NB4 (cell line): ENCODE measurements at places on chromosomes 7 and 10.

GRCh38 chr10:89364531-89364930 lies 13.3 kb upstream of the IFIT1B start:
- no peak for DNase-seq

- DNase-seq = no peak
Observed at GRCh38 chr7:50342616-50343114, 38.1 kb downstream of the IKZF1 start.

GRCh38 chr7:153567426-153567825 lies 484.8 kb upstream of the DPP6 start:
- no peak for DNase-seq

- no peak for DNase-seq
Observed at GRCh38 chr7:135970045-135970444, 7.1 kb downstream of the MTPN start.

DNA sequence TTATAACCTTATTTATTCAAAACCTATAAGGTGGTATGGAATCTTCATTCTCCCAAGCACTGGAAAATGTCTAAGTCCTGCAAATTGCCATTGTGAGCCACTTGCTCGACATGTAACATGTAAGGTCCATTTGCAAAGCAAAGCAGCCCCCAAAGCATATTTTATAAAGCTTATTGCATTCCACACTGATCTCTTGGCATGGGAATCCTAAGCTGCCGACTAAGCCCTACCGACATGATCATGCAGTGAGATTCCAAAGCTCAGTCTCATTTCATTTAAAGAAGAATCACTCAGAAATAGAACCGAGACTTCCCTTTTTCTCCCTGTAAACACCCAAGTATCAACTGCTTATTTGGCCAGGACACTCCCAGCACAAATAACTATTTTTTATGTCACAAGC lies 333.4 kb upstream of the MYO3A start:
- no peak for DNase-seq

GRCh38 chr7:36032361-36032818 lies 120.7 kb upstream of the EEPD1 start:
- DNase-seq = no peak

DNA sequence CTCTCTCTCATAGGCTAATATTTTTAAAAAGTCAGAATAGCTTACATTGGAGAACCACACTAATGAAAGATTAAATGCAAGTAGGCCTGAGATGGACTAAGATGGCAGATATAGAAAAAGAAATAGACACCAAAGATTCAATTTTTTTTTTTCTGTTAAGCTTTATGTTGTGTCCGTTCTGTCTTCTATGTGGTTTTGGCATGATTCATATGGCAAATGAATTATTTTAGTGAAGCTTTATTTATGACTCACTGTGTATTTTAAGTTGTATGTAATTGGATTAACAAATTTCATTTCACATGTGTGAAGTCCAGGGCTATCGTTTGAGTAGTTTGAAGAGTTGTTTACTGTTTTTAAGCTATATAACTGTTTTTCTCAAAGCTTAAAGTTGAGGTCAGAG lies 214.8 kb downstream of the CAMK1D start:
- no peak for DNase-seq

GRCh38 chr10:97574374-97575126 lies 2.0 kb downstream of the ANKRD2 start:
- peak; percentile 22 for DNase-seq

GRCh38 chr7:26191233-26191973 lies 9.1 kb downstream of the HNRNPA2B1 start:
- no peak for DNase-seq

GRCh38 chr7:29970158-29970557 lies 19.4 kb downstream of the SCRN1 start:
- DNase-seq = no peak

DNA sequence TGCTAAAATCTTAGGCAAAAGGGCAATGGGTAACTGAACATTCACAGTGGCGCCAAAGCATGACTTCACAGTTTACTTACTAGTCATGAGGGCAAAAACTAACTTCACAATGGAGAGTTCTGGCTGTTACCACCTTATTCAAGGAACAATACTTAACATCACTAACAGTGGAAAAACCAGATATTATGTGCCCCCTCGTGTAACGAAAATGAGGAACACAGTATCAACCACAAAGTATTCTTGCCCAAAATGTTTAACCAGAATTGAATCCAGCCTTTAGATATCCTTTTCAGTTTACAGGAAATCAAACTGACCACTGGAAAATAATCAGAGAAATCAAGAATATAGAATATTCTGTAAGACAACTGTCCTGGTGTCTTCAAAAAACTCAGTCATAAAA lies 9.5 kb downstream of the C7orf25 start:
- peak; percentile 44 for DNase-seq

GRCh38 chr7:136533732-136534131 lies 334.7 kb upstream of the CHRM2 start:
- DNase-seq = no peak

- no peak for DNase-seq
Observed at GRCh38 chr10:110035070-110035921, 27.5 kb downstream of the ADD3 start.

- no peak for DNase-seq
Observed at GRCh38 chr7:137544453-137545058, 201.0 kb upstream of the PTN start.

- no peak for DNase-seq
Observed at GRCh38 chr7:84477786-84478478, 283.3 kb upstream of the SEMA3A start.

- no peak for DNase-seq
Observed at GRCh38 chr10:77564731-77565589, 72.6 kb downstream of the KCNMA1 start.

GRCh38 chr10:59276919-59277318 lies 85.4 kb downstream of the FAM13C start:
- no peak for DNase-seq

DNA sequence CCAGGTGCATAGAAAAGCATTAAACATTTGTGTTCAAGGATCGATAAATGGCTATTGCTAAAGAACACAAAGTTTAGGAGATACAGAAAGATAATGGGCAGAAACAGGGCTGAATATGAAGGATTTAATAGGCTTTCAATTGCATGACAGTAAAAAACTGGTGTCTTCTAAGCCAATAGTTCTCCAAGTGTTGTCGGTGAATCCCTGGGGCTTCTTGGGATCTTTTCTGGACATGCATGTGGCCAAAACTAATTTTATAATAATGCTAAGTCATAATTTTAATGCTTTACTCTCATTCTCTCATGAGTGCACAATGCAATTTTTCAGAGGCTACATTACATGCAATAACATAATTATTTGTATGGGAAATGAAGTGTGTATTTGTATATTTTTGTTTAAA lies 521.1 kb upstream of the ANKRD30A start:
- DNase-seq = no peak

GRCh38 chr10:113802997-113803396 lies 50.9 kb downstream of the DCLRE1A start:
- peak; percentile 56 for DNase-seq

DNA sequence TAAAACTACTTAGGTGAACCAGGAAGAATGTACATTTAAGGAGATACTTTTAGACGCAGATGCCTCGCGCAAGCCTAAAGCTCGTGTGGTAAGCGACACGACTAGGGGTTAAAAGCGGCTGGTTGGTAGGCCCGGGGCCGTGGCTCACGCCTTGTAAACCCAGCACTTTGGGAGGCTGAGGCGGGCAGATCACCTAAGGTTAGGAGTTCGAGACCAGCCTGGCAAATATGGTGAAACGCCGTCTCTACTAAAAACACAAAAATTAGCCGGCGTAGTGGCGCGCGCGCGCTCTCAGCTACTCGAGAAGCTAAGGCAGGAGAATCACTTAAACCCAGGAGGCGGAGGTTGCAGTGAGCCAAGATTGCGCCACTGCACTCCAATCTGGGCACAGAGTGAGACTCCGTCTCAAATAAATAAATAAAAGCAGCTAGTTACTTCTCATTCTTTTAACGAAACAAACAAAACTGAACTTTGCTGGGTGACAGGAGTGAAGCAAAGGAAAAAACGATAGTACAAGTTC lies 879 bp downstream of the NUDT5 start:
- DNase-seq = peak; percentile 51

GRCh38 chr10:106086391-106086790 lies 1078.1 kb downstream of the SORCS1 start:
- DNase-seq = no peak

GRCh38 chr10:26488344-26488743 lies 50.2 kb downstream of the APBB1IP start:
- DNase-seq = no peak

DNA sequence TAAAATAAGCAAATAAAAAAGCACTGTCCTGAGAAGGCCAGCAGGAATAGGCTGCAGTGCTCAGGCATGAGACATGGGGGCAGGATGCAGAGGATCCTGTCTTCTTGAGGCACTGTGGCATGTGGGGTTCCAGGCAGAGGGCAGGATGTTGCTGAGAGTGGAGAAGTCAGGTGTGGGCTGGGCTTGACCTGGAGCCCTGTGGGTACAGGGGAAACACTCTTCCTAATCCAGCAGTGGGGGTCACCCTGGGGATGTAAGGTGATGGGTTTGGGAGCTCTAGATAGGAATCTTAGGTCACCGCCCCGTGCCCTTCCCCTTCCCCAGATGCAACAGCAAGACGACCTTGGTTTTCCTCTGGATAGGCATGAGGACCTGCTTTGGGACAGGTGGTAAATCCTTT lies 13.6 kb downstream of the SUMF2 start:
- no peak for DNase-seq

GRCh38 chr7:11120068-11120664 lies 146.5 kb downstream of the PHF14 start:
- no peak for DNase-seq

DNA sequence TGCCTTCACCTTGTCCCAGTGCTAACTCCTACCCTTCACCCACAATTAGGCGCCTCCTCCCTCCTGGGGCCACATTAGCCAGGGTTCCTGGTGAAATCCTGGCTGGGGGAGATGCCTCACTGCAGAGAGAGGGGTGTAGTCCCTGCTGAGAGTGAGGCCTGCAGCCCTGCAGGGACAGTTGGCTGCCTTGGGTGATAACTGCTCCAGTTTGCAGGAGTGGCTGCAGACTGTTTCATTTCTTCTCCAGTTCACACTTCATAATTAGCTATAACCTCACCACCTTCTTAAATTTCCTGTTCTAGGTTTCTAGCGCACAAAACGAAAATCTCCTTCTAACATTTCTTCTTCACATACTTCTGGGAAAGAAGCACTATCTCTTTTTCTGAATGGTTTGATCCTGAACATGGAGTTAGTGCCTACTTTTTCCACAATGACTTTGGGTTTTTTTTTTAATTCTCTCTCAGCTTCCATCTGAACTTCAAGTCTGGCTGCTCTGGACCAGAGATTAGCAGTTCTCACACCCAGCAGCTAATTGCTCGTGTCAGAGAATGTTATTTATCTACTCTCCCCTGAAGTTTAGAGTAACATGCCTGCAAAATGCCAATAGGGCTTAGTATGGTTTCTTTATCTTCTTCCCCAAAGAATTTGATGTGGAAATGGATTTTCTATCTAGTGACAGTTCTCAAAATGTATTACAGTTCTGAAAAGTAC lies 15.5 kb upstream of the JAZF1 start:
- DNase-seq = no peak

GRCh38 chr10:23198610-23198939 lies 6.5 kb downstream of the PTF1A start:
- no peak for DNase-seq

GRCh38 chr10:97629289-97629688 lies 4.0 kb downstream of the MORN4 start:
- DNase-seq = peak; percentile 55

- no peak for DNase-seq
Observed at GRCh38 chr7:44466300-44467216, 23.9 kb downstream of the NUDCD3 start.

DNA sequence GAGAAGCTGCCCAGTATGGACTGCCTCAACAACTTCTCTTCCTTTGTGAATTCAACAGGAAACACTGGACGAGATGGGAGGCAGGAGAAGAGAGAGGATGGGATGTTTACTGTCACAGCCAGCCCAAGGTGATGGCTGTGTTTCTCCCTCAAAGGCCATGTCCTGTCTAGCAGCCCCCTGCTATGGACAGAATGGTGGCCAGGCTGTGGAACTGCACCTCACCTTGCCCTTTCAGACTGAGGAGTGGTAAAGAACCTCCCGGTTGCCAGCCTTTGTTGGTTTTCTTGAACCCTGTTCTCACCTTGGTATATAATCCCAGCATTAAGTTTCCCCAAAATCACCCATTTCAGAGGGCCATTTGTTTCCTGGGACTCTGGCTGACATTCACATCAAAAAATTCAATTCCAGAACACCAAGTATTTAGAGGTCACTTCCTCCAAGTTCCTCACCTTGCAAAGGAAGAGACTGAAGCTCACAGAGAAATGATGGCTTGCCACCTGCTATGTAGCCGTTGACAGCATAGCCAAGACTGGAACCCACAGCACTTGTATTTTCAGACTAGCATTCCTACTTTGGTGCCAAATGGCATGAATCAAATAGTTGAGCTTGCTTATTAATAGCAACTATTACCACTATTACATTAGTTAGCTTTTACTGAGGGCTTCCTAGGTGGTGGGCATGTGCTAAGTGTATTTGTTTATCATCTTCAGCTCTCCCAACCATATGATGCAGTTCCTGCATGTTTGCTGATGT lies 224.0 kb upstream of the GRB10 start:
- no peak for DNase-seq

- no peak for DNase-seq
Observed at GRCh38 chr7:89133819-89134218, 338.3 kb upstream of the TEX47 start.

DNA sequence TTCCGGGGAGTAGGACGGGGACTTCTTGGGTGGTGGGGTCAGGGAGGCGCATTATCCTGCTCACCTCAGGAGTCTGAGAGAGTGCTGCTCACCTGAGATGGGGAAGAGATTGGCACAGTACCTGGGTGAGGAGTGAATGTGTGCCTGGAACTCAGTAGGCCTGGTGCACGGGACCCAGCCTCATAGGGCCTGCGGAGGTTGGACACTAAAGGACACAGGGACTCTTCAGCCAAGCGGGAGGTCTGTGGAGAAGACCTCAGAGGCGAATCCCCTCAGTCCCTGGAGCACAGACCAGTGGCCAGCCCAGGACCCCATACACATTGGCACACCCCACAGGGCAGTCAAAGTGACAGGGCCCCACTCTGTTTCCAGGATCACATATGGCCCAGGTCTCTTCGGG lies 73.2 kb downstream of the OAT start:
- DNase-seq = no peak

DNA sequence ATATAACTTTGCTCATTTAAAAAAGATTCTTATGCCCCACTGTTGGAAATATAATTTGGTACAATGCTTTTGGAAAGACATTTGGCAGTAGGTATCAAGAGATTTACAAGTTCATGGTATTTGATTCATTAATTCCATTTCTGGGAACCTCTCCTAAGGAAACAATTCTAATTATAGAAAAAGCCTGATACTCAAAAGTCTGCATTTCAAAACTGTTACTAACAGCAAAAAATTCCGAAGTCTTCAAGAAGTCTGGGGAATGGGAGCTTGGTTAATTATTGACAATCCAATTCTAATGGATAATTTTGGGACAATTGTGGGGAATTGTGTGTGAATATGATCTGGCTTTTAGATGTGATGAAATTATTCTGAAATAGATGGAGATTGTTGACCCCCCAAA lies 59.6 kb downstream of the HDAC9 start:
- DNase-seq = no peak

- DNase-seq = no peak
Observed at GRCh38 chr10:42943025-42943818, 133.6 kb upstream of the RET start.

GRCh38 chr10:14416308-14416700 lies 85.6 kb upstream of the FRMD4A start:
- DNase-seq = no peak

GRCh38 chr10:67935223-67935622 lies 50.8 kb downstream of the SIRT1 start:
- no peak for DNase-seq

- DNase-seq = no peak
Observed at GRCh38 chr10:69324583-69324982, 46.3 kb downstream of the HK1 start.
